NCI-H774 (cell line): ENCODE measurements at places on chromosomes 3 and 15.

- DNase-seq = no peak
These were observed 4.1 kb downstream of the OR4F6 start for GRCh38 chr15:101807345-101807945.

GRCh38 chr3:12222775-12223485 lies 64.2 kb upstream of the TIMP4 start:
- no peak for DNase-seq

- DNase-seq = no peak
These were observed 245.0 kb upstream of the TOPAZ1 start for GRCh38 chr3:43996379-43997301.

GRCh38 chr3:183579967-183580900 lies 24.7 kb upstream of the KLHL6 start:
- no peak for DNase-seq

GRCh38 chr15:98350276-98350675 lies 298.1 kb upstream of the IGF1R start:
- no peak for DNase-seq

- DNase-seq = no peak
These were observed 16.9 kb upstream of the LRRC31 start for GRCh38 chr3:169886671-169887070.

DNA sequence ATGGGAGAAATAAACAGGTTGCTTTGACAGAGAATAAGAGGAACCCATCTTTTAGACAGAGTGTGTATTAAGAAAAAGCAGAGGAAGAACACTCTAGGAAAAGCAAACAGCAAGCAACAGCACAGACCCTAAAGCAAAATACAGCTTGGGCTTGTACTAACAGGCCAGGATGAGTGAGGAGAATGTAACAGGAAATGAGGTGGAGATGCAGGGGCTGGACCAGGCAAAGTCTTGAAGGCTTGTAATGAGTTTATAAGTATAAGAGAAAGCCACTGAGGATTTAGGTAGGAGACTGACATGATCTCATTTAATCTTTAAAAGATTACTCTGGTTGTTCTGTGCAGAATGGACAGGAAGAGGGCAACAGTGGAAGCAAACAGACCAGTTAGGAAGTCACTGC lies 4.9 kb downstream of the UBR1 start:
- no peak for DNase-seq
